Spinal cord (tissue), 10 donors: ENCODE measurements at places on chromosomes 1 and 21.
A peak's percentile ranks its signal among the peaks of the same experiment; 100 is the strongest.

GRCh38 chr1:17852383-17852782 is 97.2 kb downstream of the ACTL8 start:
- DNase-seq, result no peak

DNA sequence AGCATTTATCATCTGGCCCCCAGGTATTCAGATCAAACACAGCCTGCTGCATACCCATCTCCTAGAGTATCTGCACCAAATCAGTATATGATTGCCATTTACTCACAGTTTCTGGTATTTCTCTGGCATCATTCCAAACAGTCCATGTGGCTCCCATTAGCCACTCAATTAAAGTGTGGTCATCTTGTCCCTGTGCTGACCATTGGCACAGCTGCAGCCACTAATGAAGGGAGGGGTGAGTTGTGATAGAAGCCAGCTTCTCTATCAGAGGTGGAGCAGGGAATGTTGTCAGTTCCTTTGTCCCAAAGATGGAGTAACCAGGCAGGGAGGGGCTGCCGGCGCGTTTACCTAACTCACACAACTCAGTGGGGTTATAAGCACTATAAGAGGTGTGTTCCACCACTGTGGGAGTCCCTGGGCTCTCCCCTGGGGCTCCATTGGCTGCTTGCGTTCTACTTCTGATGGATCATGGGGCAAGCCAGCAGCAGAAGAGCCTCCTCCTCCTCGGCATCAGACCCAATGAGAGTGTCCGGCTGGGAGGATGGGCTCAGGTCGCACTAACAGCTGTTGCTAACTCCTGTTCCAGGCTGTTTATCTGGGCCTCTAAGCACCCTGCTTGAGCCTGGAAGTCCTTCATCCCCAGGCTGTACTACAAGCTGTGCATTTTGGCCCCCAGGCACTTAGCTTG is 108.6 kb downstream of the GDAP2 start:
- no peak for DNase-seq

GRCh38 chr21:21046063-21046462 is 47.9 kb downstream of the NCAM2 start:
- no peak for DNase-seq

DNA sequence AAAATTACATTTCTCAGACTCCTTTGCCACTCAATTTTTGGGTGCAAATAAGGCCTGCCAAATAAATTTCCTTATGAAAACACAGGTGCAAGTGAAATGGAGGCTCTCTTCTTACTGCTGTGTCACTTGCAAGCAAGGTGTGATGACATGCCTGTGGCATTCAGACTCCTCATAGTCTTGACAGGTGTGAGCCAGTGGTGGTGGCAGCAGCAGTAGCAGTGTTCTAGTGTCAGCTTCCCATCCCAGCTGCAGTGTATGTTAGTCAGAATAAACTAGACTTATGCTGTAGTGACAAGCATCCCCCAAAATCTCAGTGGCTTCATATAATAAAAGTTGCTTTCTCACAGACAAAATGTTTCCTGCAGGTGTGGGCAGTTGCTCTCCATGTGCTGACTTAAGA is 3.8 kb upstream of the EEIG2 start:
- DNase-seq, result no peak

DNA sequence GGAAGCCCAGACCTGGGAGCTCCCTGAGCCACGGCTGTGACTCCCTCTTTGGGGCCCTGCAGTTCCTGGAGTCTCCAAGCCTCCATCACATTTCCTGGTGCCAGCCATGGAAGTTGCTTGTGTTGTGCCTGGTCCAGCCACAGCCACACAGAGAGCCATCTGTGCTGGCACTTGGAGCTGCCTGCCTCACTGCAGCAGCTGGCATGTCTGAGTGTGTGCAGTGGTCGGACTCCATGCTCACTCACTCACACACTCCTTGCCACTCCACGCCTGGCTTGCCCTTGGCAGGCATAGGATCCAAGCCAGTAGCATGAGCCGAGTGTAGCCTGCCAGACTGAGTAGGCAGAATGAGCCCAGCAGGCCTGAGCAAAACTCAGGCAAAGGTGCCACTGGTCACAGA is 516.3 kb upstream of the BEND5 start:
- no peak for DNase-seq

- no peak for DNase-seq
These were observed 121.0 kb downstream of the VAV3 start for GRCh38 chr1:107843989-107844388.

DNA sequence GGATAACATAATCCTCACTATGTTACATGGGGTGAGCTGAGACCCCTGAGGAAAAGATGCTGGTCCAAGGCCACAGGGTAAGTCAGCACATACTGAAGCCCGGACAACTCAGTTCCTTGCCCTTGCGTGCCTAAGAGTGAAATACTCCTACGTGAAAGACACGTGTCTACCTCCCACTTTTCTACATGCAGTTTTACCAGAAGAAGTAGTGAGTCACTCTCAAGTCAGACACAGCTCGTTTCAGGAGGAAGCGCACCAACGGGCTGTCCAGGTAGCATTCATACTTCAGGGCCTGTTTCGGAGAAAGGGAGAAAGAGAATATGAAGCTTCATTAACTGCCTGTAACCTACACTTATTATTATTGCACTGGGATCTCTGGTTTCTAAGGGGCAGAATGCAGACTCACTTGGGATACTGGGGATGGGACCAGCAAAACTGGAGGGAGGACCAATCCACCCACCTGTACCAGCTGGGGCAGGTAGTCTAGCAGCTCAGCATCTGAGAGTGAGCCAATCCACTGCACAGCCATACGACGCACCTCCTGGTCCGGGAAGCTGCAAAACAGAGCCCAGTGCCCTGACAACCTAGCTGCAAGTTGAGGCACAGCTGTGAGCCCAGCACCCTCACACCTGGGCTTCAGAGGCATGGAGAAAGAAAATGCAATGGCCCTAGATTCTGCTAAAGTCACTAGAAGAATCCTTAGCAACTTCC is 32.4 kb upstream of the PPP1R15B start:
- DNase-seq, result no peak

DNA sequence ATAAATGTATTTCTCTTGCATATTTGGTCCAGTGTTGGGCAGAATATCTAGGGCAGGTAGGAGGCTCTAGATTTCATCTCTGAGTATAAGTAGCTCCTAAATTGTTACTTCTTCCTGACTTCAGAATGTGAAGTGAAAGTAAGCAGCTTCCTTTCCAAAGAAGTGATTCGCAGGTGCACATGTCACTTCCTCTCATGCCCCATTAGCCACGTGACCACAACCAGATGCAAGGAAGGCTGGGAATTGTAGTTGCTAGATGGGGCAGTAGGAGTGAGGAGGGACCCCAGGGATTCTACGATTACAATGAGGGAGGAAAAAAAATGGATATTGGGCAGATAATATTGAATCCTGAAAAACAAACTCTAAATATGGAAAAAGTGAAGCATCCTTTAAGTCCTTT is 113.2 kb upstream of the CYYR1 start:
- no peak for DNase-seq

DNA sequence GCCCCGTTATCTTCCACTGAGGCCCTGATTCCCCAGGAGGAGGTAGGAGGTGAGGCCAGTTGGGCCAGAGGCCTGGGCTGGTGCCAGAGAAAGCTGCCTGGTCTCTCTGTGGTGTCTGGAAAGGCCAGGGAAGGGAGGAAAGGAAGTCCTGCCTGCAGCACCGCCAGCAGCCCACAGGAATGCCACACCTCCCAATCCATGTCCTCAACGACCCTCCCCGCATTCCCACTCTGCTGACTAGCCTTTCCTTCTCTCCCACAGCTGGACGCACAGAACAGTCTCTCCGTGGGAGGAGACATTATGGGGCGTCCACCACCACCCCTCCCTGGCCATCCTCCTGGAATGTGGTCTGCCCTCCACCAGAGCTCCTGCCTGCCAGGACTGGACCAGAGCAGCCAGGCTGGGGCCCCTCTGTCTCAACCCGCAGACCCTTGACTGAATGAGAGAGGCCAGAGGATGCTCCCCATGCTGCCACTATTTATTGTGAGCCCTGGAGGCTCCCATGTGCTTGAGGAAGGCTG is 18.0 kb downstream of the CSF1 start:
- no peak for DNase-seq

GRCh38 chr1:89261926-89262515 is 10.6 kb downstream of the GBP5 start:
- DNase-seq, result peak; percentile 77

- DNase-seq, result no peak
These were observed 395.4 kb downstream of the KIF26B start for GRCh38 chr1:245549996-245550719.

DNA sequence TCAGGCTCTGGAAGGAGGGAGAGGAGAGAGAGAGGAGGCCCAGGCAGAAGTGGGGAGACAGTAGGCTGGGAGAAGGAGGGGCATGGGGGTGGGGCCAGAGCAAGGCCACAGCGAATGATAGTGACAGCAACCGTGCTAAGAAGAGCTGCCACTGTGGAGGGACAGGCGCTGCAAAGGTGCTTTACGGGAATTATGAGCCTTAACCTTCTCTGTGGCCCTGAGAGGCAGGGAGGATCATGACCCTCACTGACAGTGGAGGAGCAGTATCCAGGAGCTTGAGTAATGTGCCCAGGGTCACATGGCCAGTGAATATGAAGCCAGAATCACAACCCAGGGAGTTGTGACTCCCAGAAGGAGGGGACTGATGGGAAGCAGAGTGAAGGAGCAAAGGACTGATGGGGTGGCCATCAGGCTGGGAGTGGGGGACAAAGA is 53.4 kb upstream of the RPL11 start:
- DNase-seq, result no peak

DNA sequence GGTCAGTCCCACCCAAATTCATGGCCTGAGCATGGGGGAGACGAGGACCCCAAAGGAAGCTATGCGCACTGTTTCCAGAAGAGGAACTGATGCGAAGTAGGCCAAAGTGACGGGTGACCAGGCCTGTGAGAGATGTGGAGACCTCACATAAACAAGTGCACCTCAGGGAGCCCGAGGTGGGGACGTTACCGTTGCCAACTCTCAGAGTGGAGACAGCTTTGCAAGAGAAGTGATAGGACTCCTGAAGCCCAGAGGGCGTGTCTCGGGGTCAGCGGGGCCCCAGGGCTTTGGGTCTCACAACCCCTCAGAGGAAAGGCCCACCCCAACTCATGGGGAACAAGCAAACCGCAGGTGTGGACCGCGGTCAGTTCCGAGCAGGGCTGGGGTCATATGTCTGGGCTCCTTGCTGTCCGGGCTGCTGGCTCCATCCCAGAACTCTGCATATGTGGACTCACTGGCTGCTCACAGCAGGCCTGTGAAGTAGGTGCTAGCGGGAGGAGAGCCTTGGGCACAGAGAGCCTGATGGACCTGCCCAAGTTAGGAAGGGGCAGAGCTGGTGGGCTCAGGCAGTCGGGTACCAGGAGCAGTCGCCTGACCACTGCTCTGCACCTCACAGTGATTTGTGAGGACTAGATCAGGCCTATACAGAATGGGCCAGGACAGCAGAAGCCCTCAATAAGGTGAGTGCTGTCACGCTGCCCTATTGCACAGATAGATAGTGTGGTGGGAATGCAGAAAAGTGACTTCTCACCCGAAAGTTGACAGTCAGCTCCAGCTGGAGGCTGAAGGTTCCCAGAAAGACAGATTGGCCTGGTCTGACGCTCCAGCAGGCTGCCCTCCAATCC is 26.2 kb downstream of the STUM start:
- no peak for DNase-seq

DNA sequence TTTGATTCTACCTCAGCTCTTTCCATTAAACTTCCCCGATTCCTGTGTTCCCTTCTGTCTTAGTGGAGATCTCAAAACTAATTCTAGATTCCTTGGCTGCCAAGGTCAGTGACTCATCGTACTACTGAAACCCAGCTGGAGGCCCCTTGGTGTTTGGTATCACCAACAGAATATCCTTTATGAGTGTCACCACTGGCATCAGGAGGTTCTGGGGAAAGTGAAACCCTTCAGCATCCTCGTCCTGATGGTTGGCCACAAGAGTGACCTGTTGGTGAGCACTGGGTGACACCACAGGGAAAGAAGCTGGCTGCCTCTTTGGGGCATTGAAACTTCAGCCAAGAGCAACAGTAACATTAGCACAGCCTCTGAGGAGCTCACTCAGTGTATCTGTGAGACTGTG is 9.6 kb downstream of the RAB42 start:
- DNase-seq, result no peak

DNA sequence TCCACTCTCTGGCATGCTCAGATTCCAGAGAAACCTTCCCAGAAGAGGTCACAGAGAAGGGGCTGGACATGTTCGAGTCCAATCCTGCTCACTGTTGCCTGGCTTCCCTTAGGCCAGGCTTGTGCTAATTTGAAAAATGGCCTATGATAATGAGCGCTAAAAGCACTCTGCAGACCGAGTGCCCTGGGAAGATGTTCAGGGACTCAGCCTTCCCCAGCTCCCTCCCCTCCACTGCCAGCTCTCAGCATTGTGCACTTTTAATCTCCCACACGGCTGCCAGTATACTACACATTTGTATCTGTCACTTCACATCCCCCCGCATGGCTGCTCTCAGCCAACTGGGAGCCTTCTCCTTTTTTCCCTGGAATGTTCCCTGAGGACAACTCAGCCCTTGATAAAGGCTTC is 24.1 kb downstream of the FAM163A start:
- peak; percentile 63 for DNase-seq
